ENCODE measurements at places on chromosomes 1 and 21.

DNA sequence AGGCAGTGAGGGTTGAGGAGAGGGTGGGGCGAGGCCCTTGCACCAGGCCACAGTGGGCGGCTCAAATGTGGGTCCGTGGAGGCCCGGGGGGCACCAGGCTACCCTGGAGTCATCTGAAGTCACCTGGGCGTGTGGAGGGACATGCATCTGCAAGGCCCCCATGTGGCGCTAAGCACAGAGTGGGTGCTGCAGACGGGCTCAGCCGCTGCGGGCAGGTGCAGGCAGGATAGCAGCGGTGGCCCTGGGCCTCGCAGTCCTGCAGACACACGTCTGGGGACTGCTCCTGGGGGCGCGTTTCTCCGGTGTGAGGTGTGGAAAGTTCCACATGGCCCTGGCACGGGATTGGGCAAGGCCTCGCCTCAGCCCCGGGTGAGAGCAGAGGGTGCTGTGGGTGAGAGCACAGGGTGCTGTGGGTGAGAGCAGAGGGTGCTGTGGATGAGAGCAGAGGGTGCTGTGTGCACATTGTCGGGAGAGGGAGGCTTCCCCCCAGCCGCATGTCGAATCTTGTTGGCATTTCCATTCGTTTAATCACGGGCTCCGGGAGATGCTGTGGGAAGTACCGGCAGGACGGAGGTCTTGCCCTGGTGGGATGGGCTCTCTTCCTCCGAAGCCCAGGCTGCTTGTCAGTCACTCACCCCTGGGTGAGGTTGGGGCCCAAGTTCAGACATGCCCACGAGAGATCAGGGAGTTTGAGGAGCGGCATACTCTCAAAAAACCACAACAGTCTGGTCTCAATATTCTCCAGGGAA is 46.5 kb downstream of the TP73 start:
- no peak for DNase-seq

DNA sequence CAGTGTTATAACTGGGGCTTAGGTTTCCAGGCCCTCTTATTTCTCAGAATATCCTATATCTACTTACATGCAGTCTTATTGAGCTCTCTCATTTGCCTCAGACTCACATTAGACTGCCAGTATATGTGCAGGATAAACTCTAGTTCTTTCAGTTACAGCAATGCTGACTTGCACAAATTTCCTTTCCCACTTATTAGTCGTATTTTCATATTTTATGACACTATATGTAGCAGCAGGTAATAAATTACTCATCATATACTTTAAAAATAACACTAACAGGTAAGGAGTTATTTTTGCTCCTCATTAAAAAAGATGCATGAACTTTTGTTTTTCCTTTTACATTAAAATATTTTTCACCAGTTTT is 65.7 kb downstream of the GADD45A start:
- no peak for DNase-seq

- no peak for DNase-seq
Measured at GRCh38 chr1:7808253-7808844, 24.3 kb downstream of the PER3 start.

DNA sequence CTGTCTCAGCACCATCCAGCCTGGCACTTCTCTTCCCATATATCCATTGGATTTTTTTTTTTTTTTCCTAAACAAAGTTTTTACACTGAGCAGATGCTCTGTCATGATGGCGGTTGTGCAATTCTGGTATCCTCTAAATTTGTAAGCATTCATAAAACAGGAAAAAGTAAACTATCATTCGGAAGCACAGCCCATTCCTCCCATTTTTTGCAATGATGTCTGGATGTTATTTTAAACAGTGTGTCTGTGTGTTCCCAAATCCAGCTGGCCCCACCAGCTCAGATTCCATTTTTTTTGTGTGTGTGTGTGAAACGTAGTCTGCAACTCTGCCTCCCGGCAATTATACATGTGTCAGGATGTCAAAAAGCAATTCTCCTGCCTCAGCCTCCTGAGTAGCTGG is 33.5 kb downstream of the PDPN start:
- DNase-seq = no peak

- DNase-seq = no peak
Measured at GRCh38 chr1:109391626-109392025, 6.1 kb downstream of the SORT1 start.

DNA sequence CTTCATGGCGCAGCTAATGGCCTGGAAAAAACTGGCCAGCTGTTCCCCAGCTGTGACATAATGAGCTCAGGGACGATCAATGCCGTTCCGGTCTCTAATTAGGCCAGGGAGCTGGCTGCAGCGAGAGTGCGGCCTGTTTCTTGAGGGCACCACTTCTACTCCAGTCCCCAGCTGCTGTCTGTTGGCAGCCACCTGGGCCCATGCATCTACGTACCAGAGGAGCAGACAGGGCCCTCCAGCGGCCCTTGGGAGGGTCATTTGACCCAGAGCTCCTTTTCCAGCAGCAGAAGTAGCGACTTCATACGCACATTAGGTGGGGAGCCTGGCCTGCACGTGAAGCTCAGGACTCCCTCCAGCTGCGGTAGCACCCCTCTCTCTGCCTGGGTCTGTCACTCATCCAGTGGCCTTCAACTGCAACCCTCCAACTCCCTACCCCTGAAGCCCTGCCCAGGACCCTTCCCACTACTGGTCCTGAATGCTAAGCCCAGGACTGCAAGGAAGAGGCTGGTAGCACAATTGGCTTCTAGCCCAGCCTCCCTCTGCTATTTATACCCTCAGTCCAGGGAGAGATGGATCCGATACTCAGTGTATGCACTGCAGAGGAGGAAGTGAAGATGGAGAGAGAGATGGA is 9.1 kb upstream of the GPR61 start:
- DNase-seq = peak; percentile 39

GRCh38 chr1:159591981-159592380 is 4.4 kb downstream of the APCS start:
- no peak for DNase-seq

- no peak for DNase-seq
Measured at GRCh38 chr1:211752317-211752716, 76.9 kb upstream of the NEK2 start.

DNA sequence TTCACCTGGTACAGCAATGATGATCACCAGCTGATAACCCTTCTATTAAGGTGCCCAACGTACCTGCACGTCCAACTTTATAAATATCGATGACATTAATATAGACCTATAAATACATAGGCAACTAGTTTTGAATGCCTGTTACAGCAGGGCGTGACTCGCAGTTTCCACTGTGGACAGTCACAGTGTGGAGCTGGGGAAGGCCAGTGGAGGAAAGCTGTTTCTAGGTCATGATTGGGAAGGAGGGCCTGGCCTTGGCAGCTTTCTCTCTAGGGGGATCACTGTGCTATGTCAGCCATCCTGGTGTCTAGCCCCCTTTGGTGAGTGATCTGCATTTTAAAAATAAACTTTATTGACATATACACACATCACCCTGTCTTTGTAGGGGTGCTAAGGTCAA is 4.4 kb upstream of the PRDM15 start:
- DNase-seq = no peak

DNA sequence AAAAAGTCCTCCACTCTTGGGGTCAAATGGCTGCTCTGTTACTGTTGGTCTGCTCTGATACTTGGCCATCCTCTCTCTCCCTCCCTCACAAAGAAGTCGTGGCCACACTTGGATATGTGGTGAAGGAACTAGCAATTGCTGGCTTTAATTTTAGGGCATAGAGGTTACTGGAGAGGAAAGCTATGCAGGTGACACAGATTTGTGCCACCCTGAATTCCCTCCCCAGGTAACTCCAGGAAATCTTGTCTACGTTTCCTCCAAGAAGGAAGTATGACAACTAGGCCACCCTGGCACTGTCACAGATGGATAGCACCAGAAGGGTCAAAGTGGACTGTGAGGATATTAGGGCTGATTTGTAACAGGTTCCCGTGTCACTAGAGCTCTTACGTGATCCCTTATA is 36.0 kb downstream of the XCL2 start:
- DNase-seq = no peak

DNA sequence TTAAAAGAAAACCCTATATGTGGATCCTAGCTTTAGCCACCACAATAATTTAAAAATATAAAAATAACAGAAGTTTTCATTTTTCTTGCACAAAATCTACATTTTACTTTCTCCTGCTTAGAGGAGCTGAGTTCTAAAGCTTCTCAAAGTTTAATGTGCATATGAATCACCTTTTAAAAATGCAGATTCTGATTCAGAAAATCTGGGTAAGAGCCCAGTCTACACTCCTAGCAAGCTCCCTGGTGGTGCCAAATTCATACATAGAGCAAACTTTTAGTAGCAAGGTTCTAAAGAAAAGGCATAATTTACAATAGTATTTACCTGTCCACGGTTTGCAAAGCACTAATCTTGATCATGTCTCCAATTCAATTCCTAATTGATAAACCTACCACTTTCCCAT is 19.3 kb downstream of the RSBN1 start:
- DNase-seq = no peak

GRCh38 chr1:150194381-150195031 is 41.4 kb downstream of the ANP32E start:
- DNase-seq = no peak

GRCh38 chr1:109644670-109645069 is 11.2 kb upstream of the GSTM4 start:
- DNase-seq = no peak

GRCh38 chr1:15948595-15949452 is 27.1 kb downstream of the ZBTB17 start:
- no peak for DNase-seq

DNA sequence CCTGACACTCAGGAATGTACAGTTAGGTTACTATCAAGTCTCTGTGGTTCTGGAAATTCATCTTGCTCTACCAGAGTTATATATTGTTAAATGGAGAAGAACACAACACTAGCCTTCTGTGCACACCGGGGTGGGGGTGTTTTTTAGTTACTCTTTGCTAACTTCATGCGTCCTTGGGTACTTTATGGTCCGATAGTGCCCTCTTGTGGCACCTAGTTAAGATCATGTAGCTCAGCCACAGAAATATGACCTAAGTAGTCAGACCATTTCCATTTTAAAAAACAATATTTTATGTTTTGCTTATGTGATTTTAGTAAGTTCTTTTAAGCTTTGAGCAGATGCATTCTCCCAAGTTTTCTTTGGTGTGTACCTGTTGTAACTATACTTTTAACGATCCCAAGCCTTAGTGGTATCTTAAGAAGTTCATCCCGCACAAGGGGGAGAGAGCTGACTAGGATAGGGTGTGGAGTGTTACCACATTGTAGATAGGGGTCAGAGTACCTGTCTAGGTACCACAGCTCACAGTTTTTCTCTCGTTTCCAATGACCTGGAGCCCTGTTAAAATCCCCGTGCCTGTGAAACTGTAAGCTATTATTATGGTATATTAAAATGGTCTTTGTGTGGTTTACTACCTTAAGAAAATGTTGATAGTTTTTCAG is 20.6 kb upstream of the SH3D21 start:
- no peak for DNase-seq

DNA sequence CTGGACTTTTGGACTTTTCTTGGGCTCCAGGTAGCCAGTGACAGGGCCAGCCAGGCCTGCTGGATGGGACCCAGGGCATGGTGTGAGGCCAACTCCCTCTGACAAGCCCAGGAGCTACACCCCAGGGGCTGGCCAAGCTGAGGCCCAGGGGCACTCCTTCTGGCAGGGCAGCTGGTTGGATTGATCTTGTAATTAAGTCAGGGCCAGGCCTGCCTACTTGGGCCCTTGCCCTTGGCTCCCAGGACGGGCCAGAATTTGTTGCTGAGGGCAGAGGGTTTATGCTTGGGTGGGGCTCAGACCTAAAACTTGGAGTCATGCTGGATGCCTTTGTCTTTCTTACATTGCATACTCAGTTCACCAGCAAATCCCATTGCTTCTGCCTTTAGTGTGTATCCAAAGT is 20.7 kb downstream of the KCNA2 start:
- DNase-seq = no peak

- no peak for DNase-seq
Measured at GRCh38 chr1:62229932-62230331, 35.3 kb downstream of the L1TD1 start.

- DNase-seq = no peak
Measured at GRCh38 chr1:183212870-183213269, 26.8 kb downstream of the LAMC2 start.

DNA sequence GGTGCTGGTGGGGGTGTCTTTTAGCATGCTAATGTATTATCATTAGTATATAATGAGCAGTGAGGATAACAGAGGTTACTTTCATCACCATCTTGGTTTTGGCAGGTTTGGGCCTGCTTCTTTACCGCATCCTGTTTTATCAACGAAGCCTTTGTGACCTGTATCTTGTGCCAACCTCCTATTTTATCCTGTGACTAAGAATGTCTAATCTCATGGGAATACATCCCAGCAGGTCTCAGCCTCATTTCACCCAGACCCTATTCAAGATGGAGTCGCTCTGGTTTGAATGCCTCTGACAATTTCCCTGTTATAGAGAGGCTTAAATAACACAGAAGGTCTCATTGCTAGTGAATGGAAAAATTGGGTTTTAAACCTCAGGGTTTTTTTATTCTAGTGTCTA is 300.8 kb upstream of the PROX1 start:
- no peak for DNase-seq

DNA sequence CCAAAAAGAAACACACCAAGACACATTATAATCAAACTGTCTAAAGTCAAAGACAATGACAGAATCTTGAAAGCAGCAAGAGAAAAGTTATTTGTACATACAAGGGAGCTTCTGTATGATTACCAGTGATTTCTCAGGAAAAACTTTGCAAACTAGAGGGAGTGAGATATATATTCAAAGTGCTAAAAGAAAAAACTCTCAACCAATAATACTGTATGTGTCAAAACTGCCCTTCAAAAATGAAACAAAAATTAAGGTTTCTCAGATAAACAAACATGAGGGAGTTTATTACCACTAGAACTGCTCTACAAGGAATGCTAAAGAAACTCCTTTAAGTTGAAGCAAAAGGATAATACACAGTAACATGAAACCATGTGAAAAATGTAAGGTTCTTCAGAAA is 79.4 kb downstream of the LBR start:
- no peak for DNase-seq

DNA sequence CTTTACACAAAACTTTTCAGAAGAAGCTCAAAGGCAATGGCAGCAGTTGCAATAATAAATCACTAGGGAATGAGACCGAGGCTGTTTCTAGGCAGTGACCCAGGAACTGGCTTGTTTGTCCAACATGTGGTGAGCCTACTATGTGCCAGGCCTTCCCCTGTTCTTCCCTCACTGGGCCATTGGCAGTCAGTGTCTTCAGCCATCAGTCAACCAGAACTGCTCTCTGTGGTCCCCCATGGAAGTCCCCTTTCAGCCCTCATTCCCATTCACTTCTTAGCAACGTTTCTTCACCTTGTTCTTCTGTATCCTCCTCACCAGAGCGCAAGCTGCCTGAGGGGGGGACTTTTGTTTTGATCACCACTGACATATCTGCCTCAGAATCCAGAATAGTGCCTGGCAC is 274.1 kb downstream of the RRAGC start:
- DNase-seq = no peak

Measured in nucleus accumbens (tissue), 56 donors.